ENCODE measurements at places on chromosomes 3 and 15.
A peak's percentile ranks its signal among the peaks of the same experiment; 100 is the strongest.

GRCh38 chr3:97066531-97066930, 252.1 kb downstream of the EPHA6 start:
- DNase-seq: no peak

GRCh38 chr3:127954640-127955039, 39.6 kb downstream of the KBTBD12 start:
- DNase-seq: no peak

DNA sequence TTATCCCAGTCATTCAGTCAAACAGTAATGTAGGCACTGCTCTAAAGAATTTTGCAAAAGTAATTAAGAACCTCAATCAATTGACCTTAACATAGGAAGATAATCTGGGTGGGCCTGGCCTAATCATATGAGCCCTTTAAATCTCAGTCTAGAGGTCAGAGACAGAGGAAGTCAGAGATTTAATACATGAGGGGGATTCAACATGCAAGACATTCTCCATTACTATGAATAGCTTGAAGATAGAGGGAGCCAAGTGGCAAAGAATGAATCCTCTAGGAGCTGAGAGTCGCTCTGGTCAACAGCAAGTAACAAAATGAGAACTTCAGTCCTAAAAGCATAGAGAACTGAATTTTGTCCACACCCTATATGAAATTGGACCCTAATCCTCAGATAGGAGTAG, 39.0 kb upstream of the MBNL1 start:
- DNase-seq: no peak

- DNase-seq: no peak
Measured at GRCh38 chr3:29412110-29412509, 131.2 kb downstream of the RBMS3 start.

GRCh38 chr3:10763248-10763620, 52.8 kb upstream of the SLC6A11 start:
- DNase-seq: no peak

GRCh38 chr3:46537779-46538178, 28.3 kb downstream of the LRRC2 start:
- DNase-seq: no peak

GRCh38 chr3:40655551-40655950, 130.8 kb downstream of the ZNF621 start:
- DNase-seq: no peak

DNA sequence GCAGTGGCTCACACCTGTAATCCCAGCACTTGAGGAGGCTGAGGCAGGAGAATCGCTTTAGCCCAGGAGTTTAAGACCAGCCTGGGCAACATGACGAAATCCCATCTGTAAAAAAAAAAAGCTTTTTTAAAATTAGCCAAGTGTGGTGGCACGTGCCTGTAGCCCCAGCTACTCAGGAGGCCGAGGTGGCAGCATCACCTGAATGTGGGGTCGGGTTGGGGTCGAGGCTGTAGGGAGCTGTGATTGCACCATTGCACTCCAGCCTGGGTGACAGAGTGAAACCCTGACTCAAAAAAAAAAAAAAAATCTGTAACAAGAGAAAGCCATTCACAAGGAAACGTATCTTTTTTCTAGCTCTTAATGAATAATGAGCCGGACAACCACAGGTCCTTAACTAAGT, 74.7 kb upstream of the DLG1 start:
- DNase-seq: no peak

DNA sequence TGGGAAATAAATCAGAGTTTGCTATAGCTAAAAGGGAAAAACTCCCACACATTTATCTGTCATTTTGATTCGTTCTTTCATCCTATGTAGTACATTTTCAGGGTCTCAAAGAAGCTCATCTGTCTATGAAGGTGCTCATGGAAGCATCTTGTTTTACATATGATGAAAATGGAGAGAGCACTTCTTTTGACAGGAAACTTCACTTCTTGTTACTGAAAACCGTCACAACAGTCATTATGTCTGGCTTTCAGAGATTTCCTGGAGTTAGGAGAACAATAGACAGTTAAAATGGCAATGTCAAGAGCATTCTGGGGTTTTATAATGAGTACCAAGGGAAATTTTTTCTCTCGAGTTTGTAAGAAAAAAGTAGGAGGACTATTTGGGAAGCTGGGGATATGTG, 83.3 kb downstream of the TMEM108 start:
- DNase-seq: no peak

- DNase-seq: no peak
Measured at GRCh38 chr3:12797124-12797891, 828 bp downstream of the CAND2 start.

- DNase-seq: no peak
Measured at GRCh38 chr3:81726735-81727134, 34.7 kb downstream of the GBE1 start.

DNA sequence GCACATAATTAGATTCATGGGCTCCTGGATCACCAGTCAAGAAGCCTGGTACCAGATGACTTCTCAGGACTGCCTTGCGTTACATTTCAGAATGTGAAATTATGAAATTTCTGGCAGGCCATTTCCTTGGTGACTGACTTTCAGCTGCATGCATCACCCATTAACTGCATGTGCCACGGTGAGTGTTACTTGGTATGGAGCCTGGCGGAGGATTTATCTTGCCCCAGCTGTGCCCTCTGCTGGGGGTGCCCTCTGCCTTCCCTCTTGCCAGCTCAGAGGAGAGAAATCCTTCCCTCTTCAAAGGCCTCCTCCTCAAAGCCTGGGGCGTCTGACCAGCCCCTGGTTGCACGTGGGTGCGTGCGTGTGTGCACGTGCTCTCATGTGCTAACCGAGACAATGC, 57.7 kb upstream of the CTSH start:
- DNase-seq: no peak

DNA sequence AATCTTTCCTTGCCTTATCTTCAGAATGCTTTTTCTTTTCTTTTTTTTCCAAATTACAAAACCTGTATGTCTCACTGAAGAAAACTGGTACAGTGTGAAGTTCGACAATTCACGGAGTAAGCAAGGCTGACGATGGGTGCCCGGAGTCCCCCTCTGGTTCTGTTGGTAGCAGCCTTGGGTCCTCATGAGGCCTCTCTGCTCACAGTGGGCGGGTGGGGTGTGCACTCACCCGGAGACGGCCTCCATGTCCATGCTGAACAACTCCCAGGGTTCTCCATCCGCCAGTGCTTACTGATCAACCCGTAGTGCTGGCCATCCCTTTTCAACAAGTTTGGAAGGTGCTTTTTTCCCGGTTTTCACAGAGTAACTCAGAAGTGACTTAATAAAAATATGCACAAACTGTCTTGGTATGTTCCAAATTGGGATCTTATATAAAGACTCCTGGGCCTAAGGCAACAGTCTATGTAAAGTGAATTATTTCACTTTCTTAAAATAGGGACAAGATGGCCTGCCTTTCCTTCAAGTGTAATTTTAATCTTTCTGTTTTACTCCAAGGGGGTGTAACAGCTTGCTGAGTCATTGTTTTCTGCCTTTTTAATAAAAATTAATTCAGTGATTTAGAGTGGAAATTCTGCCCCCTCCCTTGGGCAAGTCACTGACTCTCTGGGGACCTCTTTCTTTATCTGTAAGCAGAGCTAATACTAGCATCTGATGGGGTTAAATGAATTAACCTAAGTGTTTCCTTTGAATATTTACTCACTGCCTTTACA, 23.7 kb downstream of the LRRK1 start:
- DNase-seq: no peak

DNA sequence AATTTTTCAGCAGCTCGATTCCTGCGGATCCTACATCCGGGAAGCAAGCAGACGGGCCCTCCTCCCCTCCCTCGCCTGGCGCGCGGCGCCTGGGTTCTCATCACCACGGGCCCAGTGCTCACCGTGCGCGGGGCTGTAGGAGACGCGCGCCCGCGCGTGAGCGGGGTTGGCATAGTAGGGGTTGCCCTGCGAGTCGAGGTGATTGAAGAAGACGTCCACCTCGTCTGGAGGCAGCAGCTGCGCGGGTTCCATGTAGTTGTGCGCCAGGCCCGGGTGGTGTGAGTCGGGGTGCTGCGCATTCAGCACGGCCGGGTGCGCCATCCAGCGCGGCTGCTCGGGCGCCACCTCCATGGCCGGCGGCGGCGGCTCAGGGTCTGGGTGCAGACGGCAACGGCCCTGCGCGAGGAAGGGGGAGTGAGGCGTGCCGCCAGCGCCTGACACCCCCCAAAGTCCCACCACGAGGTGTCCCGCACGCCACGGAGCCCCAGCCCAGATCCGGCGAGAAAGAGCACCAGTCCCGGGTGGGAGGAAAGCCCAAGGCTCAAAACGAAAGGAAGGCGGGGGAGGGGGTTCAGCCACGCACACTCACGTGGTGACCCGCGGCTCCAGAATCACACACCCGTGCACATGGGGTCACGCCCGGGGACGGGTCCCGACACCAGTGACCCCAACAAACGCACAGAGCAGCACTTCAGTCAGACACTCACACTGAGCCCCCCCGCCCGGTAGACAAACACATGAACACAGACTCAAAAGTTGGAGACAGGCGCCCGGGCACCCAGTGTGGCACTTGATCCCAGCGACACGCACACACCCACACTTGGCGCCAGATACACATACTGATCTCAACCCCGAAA, 6.1 kb downstream of the GATA2 start:
- no peak for DNase-seq

DNA sequence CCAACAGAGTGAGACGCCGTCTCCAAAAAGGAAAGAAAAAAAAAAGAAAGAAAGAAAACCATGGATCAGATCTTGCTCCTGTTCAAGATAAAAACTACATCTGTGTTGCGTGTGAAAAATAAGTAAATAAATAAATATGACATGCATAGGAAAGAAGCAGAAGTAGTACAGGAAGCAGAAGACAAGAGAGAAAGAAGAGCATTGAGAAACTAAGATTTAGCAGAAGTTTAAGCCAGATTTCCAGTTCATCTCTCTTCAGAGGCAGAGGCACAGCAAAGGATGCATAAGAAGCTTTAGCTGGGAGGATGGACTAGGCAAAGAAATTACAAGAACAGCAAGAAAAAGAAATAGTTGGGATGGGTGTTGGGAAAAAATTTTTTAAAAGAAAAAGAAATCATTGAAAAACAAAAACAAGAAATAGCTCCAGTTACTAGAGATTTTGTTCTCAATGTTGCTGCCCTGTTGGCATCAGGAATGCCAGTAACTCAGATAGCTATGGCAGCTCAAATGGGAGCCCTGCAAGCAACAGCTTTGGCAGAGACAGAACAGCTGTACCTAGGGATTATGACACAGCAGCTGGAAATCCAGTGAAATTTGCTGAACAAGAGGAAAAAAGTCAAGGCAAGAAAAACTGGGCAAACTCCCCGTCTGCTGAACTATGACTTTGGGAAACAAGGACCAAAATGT, 17.3 kb downstream of the AP3S2 start:
- no peak for DNase-seq

DNA sequence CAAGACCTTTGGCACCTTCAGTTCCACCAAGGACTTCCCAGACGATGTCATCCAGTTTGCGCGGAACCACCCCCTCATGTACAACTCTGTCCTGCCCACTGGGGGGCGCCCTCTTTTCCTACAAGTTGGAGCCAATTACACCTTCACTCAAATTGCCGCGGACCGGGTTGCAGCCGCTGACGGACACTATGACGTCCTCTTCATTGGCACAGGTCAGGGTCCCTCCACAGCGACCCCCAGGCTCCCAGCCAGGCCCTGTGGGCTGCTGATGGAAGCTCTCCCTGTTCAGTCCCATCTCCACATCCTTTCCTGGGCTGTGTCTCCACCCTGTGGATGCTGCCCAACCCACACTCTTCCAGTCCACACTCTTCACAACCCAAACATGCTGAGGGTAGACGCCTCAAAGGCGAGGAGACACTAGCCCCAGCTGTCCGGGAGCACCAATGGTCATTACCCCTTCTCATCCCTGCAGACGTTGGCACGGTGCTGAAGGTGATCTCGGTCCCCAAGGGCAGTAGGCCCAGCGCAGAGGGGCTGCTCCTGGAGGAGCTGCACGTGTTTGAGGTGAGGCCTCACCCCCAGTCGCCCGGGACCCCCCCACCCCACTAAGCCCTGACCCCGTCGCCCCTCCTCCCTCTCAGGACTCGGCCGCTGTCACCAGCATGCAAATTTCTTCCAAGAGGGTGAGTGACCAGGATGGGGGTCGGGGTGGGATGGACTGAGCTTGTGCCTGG, 4.3 kb upstream of the LSMEM2 start:
- DNase-seq: no peak

- DNase-seq: peak; percentile 18
Measured at GRCh38 chr15:92541291-92542200, 114.0 kb downstream of the FAM174B start.

DNA sequence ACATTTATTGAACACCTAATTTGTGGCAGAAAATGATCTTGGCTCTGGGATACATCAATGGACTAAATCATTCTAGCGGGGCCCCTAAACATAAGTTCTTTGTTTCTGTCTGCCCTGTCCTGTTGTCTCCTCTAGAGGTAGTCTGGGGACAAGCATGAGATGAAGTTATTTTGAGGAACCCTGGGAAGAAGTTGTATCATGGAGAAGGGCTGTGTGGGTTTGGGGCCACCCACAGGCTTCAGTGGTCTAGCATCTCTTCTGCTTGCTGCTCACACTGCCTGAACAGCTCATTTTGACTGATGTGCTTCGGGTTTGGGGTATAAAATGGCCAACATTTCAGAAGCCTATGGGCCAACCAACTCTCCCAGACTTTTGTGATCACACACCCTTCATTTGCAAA, 50.3 kb upstream of the OSBPL11 start:
- no peak for DNase-seq

DNA sequence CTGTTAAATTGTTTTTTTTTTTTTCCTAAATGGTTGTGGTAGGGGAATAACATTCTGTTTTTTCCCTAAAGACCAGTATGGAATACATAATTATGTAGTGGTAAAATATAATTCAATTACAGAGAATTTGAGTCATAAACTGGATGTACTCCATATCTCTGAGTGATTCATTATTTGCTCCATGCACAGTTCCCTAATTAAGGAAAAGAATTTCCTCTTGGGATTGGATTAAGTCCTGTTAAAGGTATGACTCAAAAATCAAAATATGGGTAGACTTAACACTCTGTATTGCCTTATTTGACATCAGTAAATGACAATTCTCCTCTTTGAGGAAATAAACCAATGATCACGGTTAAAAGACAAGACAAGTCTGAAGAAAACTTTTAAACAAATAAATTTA, 78.0 kb upstream of the KCNH8 start:
- DNase-seq: no peak

GRCh38 chr3:14866627-14867026, 47.9 kb downstream of the FGD5 start:
- no peak for DNase-seq

- no peak for DNase-seq
Measured at GRCh38 chr15:95594496-95594895, 736.0 kb upstream of the NR2F2 start.

All from skeletal muscle cell (primary cell).